Neural crest cell (in vitro differentiated cells): ENCODE measurements at places on chromosomes 5 and 9.

GRCh38 chr5:170630226-170630625 is 126.4 kb downstream of the KCNIP1 start:
- no peak for DNase-seq

DNA sequence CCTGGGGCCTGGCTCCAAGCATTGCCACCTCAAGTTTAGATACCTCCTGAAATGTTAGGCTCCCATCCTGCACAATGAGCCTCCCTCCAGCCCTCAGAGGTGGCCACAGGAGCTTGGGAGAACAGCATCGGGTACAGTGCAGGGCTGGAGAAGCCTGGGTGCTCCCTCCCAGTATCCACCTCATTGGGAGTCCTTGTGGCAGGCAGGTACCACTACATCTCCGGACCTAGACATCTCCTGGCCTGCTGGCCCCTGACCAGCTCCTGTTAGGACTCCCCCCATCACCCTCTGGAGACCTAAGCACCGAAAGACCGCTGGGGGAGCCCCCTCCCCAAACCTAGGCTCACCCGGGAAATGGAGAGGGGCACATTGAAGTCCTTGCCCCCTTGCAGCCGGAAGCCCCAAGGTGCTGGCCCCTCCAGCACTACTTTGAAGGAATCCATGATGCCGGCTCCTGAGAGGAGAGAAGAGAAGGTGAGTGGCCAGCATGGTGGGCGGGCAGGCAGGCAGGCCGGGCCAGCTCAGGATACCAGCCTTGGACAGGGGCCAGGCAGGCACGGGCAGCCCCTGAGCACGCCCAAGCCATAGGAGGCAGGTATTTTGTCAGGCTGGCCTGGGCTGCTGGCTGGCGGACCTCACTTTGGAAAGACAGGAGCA is 1.2 kb downstream of the PDLIM7 start:
- peak; percentile 24 for DNase-seq

- no peak for DNase-seq
Measured at GRCh38 chr9:12266758-12267157, 426.4 kb upstream of the TYRP1 start.

- no peak for DNase-seq
Measured at GRCh38 chr9:33128570-33128969, 38.6 kb downstream of the B4GALT1 start.

GRCh38 chr5:136133222-136133921 is 727 bp downstream of the SMAD5 start:
- DNase-seq = peak; percentile 32

DNA sequence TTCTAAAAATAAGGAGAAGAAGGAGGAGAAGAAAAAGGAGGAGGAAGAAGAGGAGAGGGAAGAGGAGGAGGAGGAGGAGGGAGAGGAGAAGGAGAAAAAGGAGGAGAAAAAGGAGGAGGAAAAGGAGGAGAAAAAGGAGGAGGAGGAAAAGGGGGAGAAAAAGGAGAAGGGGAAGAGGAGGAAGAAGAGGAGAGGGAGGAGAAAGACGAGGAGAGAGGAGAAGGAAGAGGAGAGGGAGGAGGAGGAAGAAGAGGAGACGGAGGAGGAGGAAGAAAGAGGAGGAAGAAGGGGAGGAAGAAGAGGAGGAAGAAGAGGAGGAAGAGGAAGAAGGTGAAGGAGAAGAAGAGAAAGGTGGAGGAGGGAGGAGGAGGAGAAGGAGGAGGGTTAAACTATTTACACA is 210.2 kb upstream of the TRPM3 start:
- DNase-seq = no peak

GRCh38 chr5:172868436-172868923 is 34.4 kb downstream of the ERGIC1 start:
- no peak for DNase-seq

DNA sequence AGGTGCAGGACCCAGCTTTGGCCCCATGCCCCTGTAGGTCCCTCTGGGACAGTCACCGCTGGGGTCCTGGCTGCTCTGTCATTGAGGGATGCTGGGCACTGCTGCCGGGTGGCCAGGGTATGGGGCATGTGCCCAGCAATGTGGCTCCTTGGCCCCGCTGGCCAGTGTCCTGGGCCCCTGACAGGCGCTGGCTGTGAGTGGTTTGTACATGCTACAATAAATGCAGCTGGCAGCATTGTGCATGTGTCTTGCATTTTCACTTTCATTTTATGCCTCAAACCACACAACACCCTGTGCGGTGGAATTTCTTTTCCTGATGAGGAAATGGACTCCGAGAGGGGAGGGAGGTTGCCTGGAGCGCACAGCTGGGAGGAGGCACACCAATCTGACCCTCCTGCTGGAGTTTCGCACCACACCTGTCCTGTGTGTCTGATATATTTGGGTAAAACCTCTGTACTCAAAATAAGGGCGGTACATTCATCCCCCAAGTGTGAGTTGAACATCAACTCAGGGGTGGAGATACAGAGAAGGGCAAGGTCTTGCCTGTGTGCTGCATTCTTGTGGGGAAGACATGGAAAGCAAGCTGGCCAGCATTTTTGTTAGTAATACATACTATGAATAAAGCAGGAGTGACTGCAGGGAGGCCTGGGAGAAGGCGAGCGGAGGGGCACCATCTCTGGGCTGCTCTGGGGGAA is 11.7 kb downstream of the TSPAN17 start:
- DNase-seq = no peak

- no peak for DNase-seq
Measured at GRCh38 chr5:109853377-109853776, 163.7 kb downstream of the MAN2A1 start.

DNA sequence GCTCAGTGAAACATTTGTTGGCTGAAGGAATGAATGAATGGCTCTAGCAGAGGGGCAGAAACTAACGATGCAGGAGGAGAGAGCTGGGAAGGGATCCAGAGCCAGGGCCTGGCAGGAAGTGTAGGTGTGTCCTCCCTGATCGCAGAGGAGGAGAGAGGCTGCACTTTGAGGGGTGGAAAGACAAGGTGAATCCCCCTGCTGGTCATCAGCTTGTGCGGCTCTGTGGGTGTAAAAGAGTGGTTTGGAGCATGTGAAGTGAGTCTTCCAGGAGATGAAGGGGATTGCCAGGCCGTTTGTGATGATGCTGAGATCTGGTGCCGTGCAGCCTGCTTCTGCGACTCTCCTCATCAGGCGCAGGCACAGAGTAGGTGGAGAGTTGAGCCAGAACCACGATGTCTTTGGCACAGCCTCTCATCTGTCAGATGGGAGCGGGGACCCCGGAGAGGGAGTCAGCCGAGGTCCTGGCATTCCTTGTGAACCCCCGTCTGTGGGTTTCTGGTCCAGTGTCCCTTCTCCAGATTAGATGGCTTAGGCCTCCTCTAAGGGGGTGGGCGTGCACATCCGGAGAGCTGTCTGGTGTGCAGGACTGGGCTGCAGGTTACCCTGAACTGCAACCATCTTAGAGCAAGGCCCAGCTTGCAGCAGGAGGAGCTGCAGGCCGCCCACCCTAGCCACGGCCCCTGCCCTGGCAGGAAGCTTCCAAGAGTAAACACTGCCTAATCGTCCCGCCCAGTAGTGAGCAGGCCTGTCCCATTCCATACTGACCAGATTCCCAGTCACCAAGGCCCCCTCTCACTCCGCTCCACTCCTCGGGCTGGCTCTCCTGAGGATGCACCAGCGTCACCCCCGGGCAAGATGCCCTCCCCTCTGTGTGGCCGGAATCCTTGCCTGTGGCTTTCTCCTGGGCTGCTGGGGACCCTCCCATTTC is at the start of gene ADAMTS13:
Gene ADAMTS13 (plus strand): TSS at position 753 of the 928 bp plus-strand sequence. CDS start 77 bp downstream, at position 830.
- DNase-seq = no peak

GRCh38 chr5:173907686-173908371 is 19.7 kb downstream of the CPEB4 start:
- no peak for DNase-seq

GRCh38 chr9:97319395-97319794 is 11.9 kb downstream of the CCDC180 start:
- no peak for DNase-seq

GRCh38 chr9:115867326-115867725 is 286.3 kb upstream of the PAPPA start:
- no peak for DNase-seq
